Sigmoid colon (tissue), 7 donors: ENCODE measurements at places on chromosomes 16 and 17. TPM values are rescaled to one million over a fixed set of nuclear protein-coding genes. Genes with fewer than 3 reads are reported as not detected.
A peak's percentile ranks its signal among the peaks of the same experiment; 100 is the strongest.

- peak; percentile 81 for DNase-seq
Measured at GRCh38 chr16:14111713-14112538, 40.8 kb downstream of the MRTFB start.

DNA sequence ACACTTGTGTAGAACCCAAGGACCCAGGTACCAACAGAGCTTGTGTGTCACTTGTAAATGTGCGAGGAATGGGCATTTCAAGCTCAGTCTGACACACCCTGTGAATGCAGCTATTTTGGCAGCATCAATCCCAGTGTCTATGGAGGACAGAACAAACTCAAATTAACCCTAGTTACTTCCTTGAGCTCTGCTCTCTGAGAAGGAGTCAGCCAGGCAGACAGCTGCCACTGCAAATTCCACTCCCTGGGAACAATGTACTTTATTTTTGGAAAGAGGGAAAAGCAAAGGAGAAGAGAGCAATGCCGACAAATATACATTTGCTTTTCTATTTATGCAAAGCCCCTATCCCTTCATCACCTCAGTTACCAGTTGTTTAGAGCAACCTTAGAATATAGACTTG lies 48.4 kb upstream of the NOG start:
- DNase-seq = no peak

TNK1 gene
- total RNA-seq = 5.4 TPM

KRT222 gene
- total RNA-seq = 4.7 TPM

DNA sequence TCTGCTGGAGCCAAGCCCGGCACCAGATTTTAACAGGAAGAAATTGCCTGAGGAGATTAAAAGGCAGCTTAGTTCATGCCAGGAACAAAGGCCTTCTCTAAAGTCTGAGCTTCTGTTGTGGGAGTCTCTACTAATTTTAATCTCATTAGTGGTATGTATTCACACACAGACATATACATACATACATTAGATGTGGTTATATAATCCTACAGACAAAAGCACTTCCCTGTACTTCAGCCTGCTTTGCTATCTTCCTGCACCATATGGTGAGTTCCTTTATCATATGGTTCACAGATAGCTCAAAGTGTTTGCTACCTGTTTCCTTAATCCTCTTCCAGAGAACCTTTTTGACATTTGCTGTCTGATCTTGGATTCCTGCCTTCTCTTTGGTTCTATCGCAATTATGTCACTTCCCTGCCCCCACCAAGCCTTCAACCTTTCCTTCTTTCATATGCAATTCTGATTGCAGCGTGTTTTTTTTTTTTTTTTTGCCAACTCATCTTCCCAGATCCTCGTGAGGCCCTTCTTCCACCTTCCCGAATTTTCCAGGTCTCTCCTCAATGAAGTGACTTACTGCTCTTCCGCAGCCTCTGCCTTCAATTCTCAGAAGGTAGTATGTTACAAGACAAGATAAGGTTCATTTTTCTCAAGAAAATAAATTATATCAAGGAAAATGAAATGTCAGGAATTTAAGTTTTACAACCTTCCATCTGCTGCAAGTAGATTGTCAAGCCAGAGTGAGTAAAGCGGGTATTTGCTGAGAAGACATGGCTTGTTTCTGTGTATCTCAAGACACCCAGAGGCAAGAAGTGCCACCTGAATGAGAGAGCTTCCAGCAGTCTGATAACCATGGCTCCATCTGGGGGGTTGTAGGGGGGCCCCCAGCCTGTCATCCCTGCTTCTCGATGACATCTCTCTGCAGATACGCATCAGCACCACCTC lies 120.2 kb upstream of the CACNG3 start:
- DNase-seq = no peak

GRCh38 chr17:57468932-57469775 lies 212.8 kb downstream of the MSI2 start:
- no peak for DNase-seq

GRCh38 chr16:88387941-88388627 lies 5.3 kb downstream of the ZNF469 start:
- DNase-seq = no peak

TP53TG3C gene
- not detected for total RNA-seq

- no peak for DNase-seq
Measured at GRCh38 chr16:48997946-48998345, 283.7 kb downstream of the CBLN1 start.

DNA sequence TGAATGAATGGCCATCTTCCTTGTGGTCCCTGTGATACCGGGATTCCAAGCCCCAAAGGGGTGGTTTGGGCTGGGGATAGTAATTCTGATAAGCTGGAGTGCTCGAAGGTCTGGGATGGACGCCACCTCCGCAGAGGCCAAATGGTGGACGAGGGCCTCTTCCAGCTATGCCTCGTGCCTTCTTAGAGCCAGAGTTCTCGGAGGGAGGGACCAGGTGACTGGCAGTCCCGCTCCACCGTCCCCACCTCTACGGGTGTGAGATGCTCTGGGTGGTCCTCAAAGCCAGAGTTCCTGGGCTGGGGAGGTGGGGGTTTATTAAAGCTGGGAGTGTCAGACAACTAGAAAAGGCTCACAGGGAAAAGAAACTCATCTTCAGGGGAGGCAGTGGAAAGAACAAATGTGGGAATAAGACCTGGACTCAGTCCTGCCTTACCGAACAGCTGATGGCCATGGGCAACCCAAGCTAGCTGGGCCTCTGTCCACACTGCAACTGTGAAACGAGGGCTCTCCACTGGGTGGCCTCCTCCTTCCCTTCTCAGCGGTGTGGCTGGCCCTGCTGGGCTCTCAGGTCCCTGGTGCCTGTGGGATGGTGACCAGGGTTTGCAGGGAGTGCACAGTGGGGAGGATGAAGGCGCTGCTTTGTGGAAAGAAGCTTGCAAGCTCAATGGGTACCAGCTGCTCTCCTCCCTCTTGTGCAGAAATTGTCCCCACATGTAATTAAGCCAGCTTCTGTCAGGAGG lies 75.2 kb downstream of the N4BP1 start:
- DNase-seq = peak; percentile 63

DNA sequence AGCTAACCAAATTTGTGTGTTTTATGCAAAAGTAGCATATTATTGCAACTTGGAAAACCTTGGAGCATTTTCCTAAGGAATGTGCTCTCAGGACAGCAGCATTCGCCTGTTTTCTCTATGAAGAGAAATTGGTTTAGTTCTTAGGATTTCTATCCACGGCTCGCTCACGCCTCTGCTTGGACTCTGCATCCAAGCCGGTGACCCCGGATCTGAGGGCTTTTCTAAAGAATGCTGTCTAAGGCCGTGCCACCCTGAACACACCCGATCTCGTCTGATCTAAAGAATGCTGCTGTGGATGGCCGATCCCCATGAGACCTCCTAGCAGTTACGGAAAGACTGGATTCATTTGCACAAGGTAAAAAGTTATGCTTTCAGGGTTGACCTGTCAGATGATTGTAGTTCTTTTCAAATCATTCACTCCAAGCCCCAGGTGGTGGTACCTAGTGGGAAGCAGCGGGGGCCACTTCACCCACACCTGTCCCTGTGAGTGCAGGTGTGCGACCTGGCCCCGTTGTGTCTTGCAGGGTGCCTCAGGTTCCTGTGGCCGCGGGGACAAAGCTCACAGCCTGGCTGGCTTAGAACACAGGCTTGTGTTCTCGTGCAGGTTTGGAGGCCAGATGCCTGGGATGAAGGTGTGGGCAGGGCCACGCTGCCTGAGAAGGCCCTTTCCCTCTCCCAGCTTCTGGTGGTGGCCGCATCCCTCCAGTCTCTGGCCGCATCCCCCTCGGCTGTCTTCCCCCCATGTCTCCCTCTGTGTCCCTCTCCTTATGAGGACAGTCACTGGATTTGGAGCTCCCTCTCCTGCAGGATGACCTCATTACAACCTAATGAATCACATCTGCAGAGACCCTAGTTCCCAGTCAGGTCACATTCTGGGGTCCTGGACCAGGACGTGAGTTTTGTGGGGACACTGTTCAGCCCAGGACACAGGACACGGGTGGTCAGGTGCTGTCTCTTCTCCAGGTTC lies 71.1 kb downstream of the BANP start:
- no peak for DNase-seq

DNA sequence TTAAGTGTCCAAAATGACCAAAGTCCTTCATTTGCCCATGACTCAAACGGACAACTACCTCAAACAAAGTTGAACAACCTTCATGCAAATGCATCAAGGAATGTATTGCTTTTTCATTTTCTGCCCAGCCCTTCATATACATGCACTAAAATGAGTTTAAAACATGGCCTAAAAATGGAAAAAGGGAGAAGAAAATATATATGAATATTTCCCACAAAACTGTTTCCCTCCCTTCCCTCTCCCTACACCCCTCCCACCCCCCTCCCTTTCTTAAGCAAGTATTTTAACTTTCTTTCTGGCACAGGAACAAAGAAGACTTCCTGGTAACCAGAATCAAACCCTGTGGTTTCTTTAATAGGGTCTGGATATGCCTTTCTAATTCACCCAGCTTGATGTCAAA lies 5.5 kb upstream of the FBXL20 start:
- no peak for DNase-seq
